ENCODE measurements at places on chromosomes 5 and 9. TPM values are rescaled to one million over a fixed set of nuclear protein-coding genes. Genes with fewer than 3 reads are reported as not detected.

The S100Z gene
- 0.23 TPM for polyA plus RNA-seq

The IL4 gene
- not detected for polyA plus RNA-seq

DNA sequence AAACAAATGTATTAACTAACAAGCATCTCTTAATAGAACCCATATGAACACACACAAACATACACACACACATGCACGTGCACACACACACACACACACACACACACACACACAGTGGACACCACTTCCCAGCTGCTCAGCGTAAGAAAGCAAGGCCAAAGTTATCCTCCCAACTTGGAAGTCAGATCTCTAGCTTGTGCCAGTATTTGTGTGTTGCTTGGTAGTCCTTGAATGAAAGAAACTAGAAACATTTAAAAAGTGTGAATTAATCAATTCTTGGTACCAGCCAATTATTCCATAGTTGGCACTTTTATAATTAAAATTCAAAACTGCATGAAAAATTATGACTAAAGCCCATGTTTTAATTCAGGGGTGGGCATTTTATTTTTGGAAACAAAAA is 178.1 kb downstream of the TMEM161B start:
- DNase-seq, result no peak

- DNase-seq, result no peak
Observed at GRCh38 chr9:76651119-76651705, 113.0 kb upstream of the PCA3 start.

The ITGA1 gene
- 61.4 TPM for polyA plus RNA-seq

- DNase-seq, result no peak
Observed at GRCh38 chr9:104907278-104907951, 20.5 kb downstream of the ABCA1 start.

DNA sequence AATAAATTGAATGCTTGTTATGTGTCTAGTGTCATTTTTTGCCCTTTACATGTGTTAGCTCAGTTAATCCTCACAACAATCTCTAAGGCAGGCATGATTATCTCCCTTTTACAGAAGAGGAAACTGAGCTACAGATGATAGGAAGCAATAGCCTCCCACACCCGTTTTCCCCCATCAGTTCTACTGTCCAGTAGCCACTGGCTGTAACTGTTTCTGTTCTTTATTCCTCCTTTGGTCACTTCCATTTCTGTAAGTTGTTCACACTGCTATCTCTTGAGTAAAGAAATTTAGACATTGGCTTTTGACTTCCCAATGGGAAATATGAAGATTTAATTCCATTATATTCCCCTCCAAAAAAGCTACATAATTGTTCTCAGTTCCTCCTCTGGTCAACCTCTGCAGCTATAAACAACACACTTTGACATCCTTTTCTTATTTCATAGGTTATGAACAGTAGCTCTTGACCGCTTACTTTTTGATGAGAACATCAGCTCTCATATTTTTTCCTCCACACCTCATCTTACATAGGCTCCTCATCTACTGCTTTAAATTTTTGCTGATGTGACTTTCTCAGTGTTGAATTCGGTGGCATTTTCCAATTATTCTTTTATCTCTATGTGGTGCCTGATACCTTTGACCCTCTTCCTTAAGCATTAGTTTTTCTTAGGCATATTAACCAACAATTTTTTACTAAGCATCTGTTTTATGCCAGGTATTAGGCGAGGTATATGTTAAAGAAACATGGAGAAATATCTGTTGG is 21.4 kb downstream of the SPZ1 start:
- DNase-seq, result no peak

GRCh38 chr5:132684922-132685720 is 11.3 kb downstream of the IL4 start:
- DNase-seq, result no peak

The SV2C gene
- 0.18 TPM for polyA plus RNA-seq

DNA sequence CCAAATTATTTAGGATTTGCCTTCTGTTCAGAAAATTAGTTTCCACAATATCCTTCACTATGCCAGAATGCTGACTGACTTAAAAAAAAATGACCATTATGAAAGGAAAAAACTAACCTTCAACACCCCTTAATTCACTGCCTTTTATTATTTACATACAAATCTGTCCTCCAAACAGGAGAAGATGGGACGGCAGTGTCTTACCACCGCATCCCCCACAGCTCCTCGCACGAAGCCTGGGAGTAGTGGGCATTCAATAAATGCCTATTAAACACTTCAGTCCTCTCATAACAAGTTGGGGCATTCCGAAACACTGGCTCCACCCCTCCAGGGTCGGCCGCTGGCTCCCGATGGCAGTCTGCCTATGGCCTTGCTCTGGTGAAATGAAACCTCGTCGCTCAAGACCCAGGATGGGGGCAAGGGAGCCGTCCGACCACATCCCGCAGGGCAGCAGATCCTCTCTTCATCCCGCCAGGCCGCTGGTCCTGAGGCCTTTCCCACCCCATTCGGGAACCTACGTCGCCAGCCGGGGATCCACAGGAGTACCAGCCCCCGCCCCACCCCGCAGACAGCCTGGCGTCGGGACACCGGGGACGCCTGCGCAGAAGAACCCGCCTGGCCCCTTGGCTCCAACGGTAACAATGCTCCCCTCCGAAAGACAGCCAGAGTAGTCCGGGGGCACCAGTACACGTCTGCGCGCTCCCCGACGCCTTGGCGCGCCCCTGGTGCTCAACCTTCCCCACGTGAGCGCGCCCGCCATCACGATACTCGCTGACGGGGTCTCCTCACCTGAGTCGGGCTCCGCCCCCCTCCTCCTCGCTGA is 613 bp downstream of the ZBTB5 start:
- no peak for DNase-seq

The RABGAP1 gene
- polyA plus RNA-seq, result 67.8 TPM

Data from left renal pelvis (tissue), 4 donors.